ENCODE measurements at places on chromosomes 11 and 22.
A peak's percentile ranks its signal among the peaks of the same experiment; 100 is the strongest.

- DNase-seq = peak; percentile 51
Observed at GRCh38 chr11:65503949-65504673, 5.3 kb downstream of the MALAT1 start.

GRCh38 chr11:82995235-82995634 lies 76.5 kb downstream of the RAB30 start:
- DNase-seq = no peak

DNA sequence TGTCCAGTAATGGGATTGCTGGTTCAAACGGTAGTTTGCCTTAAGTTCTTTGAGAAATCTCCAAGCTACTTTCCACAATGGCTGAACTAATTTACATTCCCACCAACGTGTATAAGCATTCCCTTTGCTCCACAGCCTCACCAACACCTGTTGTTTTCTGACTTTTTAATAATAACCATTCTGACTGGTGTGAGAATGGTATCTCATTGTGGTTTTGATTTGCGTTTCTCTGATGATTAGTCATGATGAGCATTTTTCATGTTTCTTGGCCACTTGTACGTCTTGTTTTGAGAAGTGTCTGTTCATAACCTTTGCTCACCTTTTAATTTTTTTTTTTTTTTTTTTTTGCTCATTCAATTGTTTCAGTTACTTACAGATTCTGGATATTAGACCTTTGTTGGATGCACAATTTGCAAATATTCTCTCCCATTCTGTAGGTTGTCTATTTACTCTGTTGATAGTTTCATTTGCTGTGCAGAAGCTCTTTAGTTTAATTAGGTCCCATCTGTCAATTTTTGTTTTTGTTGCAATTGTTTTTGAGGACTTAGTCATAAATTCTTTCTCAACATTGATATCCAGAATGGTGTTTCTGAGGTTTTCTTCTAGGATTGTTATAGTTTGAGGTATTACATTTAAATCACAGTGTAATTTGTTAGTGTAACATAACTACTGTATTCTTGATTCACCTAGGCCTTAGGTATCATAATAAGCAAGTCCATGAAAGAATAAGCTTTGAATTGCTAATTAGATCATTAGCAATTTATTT lies 33.0 kb downstream of the CCDC34 start:
- no peak for DNase-seq

DNA sequence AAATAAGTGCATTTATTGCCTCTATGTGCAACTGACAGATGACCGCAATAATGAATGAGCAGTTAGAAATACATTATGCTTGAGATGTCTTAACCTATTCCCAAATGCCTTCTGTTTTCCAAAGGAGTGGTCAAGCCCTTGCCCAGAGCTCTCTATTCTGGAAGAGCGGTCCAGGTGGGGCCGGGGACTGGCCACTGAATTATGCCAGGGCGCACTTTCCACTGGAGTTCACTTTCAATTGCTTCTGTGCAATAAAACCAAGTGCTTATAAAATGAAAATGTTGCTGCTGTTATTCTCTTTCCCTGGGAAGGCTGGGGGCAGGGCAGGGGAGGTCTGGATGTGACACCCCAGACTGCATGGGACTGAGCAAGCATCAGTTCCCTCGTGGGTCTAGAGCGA lies 11.0 kb downstream of the NEFH start:
- DNase-seq = no peak

GRCh38 chr22:18905540-18906409 lies at the start of gene DGCR6:
Gene DGCR6, plus strand, starts transcription at chr22:18906320. Its CDS starts 55 bp downstream, at chr22:18906375.
- DNase-seq = no peak

DNA sequence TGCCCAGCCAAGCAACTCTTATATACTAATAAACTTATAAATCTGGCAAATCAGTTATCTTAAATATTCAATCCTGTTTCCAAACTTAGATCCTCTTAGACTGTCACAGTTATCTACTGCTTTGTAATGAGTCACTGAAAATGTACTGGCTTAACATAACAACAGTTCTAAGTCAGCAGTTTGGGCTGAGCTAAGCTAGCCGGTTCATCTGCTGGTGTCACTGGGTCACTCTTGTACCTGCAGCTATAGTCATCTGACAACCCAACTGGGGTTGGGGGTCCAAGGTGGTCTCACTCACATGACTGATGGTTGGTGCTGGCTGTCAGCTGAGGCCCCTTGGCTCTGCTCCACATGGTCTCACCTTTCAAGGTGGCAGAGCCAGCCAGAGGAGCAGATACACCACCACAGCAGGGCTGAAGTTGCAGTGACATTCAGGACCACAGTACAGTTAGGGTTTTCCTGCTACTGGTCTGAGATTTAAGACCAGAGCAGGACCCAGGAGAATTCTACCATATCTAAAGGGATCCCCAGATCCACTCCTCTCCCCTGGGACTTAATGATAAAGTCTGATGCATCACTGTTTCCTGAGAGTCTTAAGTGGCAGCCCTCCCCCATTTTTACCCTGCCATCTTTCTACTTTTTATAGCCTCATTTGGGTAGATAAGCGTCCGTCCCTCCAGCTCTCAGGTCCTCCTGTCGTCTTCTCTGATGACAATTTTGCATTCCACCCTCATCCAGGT lies 7.9 kb upstream of the MACROD1 start:
- peak; percentile 42 for DNase-seq
